ENCODE measurements at places on chromosomes 16 and 17.

GRCh38 chr16:75317101-75317522, 65.7 kb upstream of the BCAR1 start:
- no peak for DNase-seq

DNA sequence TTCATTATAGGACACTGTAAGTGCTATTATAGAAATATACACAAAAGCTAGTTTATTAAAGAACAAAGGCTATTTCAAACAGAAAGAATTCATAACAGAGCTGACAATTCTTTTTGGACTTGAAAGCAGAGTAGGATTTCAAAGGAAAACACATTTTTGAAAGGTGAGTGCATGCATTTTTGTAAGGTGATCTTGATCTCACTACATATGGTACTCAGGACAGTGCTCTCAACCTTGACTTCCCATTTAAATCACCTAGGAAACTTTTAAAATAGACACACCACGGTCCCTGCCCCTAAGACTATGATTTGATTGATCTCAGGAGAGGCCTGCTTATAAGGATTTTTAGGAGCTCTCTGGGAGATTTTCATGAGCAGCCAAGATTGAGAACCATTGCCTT, 1362.0 kb downstream of the CDH8 start:
- DNase-seq: no peak

DNA sequence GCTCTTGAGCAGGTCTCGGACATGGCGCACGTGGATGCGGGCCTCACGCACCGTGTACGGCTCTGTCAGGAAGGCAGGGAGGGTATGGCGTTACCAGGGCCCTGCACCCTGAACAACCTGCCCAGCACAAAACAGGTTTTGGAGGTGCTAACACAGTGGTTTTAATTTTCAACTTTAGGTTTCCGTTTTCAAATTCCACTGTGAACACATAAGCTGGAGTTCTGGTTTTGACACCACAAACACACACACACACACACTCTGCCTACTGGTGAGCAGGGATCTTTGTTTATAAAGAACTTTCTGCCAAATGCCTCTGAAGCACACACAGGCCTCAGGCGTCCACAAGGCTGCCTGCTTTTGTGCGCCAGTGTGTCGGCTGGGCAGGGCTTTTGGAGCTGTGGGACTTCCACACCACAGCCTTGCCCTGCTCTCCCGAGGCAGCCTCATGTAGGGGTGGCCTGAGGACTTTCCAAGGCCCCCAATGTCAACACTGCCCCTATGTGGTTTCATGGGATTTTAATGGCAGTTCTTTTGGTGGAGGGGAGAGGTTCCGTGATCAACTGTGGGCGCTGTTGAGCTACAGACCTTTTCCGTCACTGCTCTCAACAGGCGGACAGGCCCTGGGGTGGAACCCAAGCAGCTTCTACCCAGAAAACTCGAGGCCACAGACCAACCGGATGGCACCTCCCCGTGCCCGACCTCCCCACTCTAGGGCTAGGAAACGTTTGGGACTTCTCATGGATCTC, 9.4 kb downstream of the CLUH start:
- DNase-seq: no peak

GRCh38 chr17:27327871-27328270, 34.0 kb downstream of the WSB1 start:
- DNase-seq: no peak

GRCh38 chr17:13989138-13989537, 80.2 kb upstream of the COX10 start:
- DNase-seq: no peak

DNA sequence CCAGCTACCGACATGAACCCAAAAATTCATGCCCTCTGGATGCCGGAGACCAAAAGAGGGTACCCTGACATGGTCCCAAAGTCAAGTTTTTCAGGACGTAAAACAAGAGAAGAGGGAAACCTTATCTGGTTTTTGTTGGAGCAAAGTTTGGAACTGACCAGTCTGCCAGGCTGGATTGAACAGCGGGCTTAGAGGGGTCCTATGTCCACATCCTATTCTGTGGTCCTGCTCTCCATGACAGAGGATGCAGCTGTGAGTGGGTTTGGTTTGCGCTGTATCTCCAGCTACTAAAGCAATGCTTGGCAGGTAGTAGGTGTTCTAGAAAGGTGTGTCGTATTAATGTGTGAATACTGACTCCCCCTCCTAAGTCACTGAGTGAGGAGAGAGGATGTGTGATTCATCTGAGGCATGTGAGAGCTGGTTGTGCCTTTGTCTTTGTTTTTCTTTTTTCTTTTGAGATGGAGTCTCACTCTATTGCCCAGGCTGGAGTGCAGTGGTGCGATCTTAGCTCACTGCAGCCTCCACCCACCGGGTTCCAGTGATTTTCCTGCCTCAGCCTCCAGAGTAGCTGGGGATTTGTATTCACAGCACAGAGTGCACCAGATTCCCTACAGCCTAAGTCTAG, 31.0 kb downstream of the PMM2 start:
- peak; percentile 48 for DNase-seq

- no peak for DNase-seq
Measured at GRCh38 chr17:14321476-14321949, 20.6 kb downstream of the HS3ST3B1 start.

DNA sequence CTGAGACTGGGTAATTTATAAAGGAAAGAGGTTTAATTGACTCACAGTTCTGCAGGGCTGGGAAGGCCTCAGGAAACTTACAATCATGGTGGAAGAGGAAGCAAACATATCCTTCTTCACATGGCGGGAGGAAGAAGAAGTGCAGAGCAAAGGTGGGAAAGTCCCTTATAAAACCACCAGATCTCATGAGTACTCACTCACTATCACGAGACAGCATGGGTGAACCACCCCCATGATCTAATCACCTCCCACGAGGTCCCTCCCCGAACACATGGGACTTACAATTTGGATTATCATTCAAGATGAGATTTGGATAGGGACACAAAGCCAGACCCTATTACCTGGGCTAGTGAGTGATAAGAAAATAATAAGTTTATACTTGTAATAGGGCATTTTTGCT, 70.6 kb upstream of the HS3ST2 start:
- DNase-seq: no peak

GRCh38 chr17:17525311-17525710, 29.1 kb upstream of the RASD1 start:
- DNase-seq: no peak

DNA sequence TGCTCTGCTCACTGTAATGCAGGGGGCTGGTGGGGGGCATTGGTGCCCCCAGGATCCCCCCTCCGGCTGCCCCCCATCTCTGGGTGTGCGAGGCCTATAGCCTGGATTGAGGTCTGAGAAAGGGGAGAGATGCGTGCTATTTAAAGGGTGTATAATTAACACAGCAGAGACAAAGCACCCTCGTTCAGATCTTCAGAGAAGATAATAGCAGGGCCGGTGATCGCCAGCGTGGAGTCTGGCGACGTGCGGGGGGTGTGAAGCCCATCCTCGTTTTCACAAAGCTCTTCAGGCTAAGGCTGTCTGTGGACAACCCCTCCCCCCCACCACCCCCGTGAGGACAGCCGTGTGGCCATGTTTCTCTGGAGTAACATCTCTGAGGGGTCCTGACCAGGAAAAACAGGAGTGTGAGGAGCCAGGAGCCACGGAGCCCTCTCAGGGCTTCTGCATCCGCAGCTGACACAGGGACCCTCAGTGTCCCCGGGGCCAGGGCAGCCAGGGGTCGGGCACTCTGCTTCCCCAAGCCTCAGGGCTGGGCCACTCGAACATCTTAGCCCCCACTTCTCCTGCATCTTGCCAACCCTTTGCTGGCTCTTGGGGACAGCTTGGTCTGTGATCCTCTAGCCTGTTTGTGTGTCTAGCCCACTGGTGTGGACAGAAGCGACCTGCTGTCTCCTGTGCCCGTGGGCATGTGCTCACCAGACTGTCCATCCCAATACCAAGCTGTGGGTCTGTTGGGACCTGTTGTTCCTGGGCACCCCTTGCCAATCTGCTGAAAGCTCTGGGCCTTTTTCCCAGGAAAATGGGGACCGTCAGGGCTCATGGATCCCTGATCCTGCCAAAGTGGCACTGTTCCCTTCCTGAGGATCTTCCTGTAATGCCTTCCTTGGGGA, 58.9 kb downstream of the BAIAP2 start:
- DNase-seq: no peak

GRCh38 chr17:8502126-8502525, 66.4 kb downstream of the NDEL1 start:
- no peak for DNase-seq

DNA sequence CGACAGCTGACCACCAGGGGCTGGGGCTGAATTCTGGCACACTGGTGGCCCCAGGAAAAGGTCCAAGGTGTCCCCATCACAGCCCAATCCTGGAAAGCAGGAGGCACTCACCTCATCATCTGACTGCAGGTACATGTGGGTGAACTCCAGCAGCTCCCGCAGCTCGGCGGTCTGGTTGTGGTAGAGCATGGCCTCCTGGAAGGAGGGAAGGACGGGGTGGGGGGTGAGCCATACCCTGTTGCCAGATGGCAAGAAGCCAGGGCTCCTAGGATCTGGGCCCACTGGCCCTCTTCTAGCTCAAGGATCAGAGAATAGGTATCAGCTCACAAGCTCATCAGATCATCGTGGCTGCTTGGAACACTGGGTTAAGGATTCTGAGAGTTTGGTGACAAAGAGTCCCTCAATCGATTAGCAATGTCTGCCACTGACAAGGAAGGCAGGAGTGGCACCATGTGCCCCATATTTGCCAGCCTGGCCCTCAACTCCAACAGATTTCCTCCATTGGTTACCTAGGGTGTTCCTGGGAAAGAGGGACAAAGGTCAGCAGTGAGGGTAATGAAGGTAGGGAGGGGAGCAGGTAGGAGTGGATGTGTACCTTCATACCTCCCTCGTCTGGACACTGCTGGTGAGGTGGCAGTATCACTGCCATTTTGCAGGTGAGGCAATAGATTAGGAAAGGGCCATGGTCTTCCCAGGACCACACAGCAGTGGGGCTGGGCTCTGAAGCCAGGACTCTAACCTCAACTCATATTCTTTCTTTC, 4.9 kb downstream of the P3H4 start:
- DNase-seq: no peak

- no peak for DNase-seq
Measured at GRCh38 chr16:80527297-80527696, 13.5 kb upstream of the DYNLRB2 start.

DNA sequence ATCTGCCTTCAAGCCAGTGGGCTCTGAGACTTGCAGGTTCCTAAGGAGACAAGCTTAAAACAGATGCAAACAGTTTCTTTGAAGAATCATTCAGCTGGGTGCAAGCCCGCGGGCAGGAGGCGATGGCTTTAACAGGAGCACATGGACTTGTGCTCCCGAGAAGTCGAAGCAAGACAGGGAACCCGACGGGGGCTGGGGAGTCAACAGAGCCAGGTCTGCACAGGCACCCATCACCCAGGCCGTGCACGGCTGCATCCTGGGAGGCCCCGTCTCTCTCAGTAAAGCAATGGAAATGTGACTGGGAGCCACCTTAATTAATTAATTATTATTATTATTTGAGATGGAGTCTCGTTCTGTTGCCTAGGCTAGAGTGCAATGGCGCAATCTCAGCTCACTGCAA, 333 bp upstream of the PTX4 start:
- no peak for DNase-seq

DNA sequence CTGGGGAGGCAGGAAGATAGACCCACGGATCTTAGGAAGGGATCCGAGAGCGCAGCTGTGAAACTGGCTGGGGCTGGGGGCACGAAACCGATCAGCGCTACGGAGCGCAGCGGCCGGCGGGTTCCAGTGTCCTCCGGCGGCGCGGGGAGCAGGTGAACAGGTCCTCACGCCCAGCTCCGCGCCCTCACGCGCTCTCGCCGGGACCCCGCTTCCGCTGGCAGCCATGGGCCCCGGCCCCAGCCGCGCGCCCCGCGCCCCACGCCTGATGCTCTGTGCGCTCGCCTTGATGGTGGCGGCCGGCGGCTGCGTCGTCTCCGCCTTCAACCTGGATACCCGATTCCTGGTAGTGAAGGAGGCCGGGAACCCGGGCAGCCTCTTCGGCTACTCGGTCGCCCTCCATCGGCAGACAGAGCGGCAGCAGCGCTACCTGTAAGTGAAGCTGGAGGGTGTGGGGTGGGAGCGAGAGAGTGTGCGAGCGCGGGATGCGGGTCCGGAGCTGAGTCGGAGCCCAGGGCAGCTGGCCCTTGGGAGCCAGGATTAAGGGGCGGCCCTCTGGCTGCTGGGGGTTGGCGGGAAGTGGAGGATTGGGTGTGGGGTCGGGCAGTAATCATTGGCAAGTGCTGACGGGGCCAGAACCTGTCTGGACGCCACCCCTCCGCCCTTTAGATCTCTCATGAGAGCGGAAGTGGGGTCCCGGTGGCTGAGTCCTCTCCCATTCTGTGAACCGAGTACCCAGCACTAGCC, 479 bp downstream of the ITGA3 start:
- DNase-seq: peak; percentile 77

DNA sequence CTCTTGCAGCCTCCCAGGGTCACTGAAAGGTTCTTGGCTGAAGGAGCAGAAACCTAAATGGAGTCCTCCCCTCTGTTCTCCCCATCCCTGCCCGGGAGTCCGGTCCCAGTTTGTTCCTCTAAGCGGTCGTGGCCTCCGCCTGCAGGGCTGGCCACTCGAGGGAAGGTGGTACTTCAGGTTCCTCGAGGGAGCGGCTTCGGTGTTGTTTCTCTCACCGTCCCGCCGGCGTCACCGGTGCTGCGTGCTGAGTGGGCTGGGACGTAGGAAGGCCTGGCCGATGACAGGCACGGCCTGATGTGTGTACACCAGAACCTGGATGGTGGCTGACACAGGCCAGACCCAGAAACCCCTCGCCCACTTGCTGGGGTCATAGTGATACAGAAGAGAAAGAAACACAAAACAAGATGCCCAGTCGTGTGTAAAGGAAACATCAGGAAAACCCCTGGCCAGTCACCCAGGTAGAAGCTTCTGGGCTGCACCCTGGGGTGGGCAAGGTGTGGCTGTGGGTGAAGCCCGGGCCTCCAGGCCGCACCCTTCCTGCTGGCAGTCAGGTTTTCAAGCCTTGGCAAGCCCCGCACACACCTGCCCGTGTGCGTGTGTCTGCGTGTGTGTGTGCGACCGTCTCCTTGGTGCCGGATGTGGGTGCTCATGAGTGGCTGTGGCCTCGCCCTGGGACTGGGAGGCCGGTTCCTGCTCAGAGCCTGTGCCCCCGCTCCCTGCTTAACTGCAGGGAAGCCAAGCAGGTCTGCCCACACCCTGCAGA, 52.0 kb downstream of the BAIAP2 start:
- DNase-seq: no peak

- DNase-seq: no peak
Measured at GRCh38 chr16:10751291-10751697, 7.7 kb downstream of the NUBP1 start.
